ENCODE measurements at places on chromosomes 3 and 15.

GRCh38 chr3:13528217-13528867, 20.6 kb upstream of the FBLN2 start:
- DNase-seq: no peak

- DNase-seq: no peak
Measured at GRCh38 chr15:59562448-59563186, 49.0 kb upstream of the GCNT3 start.

- DNase-seq: peak; percentile 47
Measured at GRCh38 chr3:71087143-71088018, 496.1 kb downstream of the FOXP1 start.

- DNase-seq: no peak
Measured at GRCh38 chr3:140384876-140385275, 293.0 kb upstream of the TRIM42 start.

- no peak for DNase-seq
Measured at GRCh38 chr3:72678380-72678779, 169.9 kb downstream of the SHQ1 start.

DNA sequence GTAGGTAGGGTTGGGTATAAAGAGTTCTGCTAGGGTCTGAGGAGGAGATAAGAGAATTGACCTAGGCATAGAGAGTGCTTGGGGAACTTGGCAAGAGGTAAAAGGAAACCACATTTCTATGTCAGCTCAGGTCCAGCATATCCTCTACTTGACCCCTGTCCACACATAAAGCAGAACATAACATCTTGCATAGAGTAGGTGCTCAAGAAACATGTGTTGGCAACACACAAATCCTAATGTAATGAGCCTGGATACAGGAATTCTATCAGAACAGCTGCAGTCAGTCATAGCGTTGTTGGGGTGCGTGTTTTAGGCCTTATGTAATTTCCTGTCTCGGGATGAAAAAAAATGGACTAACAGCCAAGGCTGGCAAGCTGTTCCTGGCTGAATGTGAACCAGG, 35.0 kb upstream of the PLCL2 start:
- no peak for DNase-seq

DNA sequence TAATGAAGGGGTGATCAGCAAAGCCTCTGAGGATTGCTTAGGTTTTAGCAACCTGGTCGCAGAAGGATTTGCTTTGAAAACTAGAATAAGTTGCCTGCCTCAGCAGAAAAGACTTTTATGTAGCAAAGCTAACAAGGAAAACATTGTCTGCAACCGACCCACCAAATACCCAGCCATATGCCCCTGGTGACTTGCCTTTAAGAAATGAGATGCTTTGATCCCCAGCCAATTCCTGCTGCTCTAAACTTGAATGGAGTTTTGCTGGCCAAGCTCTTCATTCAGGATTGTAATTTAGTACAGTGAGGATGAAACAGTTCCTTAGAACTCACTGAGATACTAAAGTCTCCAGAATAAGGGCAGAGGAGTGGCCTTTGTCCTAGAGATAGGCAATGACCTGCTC, 139.8 kb upstream of the PROK2 start:
- no peak for DNase-seq

DNA sequence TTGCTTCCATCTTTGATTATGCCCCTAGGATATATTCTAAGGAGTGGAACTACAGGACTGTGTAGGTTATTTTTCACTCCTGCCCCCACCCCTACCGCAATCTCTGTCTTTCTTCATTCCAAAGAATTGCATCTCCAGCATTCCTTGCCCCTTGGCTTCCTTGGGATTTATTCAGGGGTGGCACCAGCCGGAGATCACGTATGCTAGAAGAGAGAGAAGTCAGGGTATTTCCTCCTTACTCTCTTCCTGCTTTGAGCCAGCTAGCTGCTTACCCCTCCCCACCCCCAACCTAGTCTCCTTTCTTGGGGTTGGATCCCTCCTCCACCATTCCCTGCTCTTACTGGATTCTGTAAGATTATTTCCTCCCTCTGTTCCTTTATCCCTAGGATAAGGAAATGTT, 35.0 kb upstream of the DENND4A start:
- peak; percentile 39 for DNase-seq

DNA sequence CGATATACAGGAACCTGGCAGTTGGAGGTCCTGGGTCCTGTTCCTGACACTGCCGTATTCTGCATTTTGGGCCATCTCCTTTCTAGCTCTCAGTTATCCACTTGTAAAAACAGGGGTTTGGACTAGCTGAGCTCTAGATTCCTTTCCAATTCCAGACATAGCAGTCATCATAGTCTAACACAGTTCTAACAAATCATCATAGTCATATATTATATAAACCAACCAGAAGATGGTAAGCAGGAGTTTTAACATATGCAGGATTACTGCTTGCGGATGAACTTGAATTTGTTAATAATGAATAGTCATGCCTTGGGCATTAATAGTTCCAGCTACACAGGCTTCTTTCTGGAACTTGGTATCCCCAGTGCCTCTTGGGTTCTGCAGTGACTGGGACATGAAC, 26.6 kb downstream of the MASP1 start:
- DNase-seq: no peak

DNA sequence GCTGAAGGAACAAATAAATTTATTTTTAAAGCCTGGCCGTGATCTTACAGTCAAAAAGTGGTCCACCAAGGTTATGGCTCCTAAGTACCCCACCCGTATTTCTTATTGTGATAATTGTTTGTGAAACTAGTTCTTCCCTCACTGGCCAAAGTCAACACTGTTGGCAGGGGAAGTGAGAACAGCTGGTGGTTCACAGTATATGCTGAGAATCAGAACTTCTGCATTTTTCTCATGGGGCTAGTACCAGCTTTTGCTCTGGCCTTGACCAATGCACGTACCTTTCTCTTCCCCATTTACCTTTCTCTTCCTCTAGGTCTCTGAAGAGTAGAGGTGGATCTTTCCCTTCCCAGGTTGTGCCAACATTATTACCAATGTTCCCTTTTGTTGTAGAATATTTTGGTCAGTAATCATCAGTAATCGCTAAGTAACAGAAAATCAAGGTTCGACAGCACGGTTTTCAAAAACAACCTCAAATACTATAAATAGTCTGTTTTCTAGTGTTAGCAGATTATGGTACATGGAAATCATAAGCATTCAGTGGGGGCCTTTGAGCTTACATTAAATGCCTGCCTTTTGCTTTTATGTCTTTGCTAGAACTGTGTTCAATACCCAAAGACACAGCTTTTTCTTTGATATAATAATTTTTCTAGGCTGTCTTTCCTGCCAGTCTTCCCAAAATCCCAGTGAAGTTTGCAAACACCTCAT, 268.0 kb downstream of the LPP start:
- DNase-seq: no peak

DNA sequence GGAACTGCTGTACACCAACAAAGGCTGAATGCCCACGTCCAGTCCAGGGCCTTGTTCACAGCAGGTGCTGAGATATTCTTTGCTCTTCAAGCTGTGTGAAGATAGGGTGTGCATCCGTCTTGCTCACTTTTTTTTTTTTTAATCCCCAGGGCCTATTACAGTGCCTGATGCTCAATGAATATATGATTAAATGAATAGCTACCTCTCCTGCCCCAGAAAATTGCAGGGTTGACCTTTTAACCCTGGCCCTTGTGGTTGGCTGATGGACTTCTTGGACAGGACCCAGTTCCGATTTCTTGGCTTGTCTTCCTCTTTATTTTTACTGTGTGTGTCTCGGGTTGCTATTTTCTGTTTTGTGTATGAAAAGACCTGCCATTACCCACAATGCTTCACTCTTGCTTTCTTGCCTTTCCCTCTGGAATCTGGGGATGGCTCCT, 2.9 kb upstream of the FYTTD1 start:
- DNase-seq: no peak

- no peak for DNase-seq
Measured at GRCh38 chr15:42046597-42046996, 25.8 kb upstream of the PLA2G4E start.

GRCh38 chr3:123809597-123809996, 74.5 kb downstream of the MYLK start:
- DNase-seq: no peak

DNA sequence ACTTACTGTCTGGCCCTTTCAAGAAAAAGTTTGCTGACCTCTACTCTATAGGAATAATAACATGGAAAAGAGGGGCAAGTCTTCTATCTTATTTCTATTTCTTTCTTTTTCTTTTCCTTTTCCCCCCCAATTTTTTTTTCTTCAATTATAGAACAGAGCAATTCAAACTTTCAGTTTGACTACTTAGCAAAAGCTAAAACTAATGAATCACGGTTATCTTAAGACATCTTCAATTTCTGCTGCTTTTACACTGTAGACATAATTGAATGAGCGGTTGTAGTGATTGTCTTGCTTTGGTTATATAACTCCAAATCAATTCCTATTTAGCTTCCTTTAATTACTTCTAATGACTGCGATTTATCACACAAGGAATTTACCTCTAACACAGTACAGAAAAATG, 74.3 kb upstream of the P2RY1 start:
- DNase-seq: no peak

- peak; percentile 39 for DNase-seq
Measured at GRCh38 chr3:9168241-9168741, 81.2 kb downstream of the SRGAP3 start.

GRCh38 chr3:59791774-59792308, 742.0 kb upstream of the CFAP20DC start:
- DNase-seq: no peak

- no peak for DNase-seq
Measured at GRCh38 chr15:96312641-96313335, 17.7 kb upstream of the NR2F2 start.

DNA sequence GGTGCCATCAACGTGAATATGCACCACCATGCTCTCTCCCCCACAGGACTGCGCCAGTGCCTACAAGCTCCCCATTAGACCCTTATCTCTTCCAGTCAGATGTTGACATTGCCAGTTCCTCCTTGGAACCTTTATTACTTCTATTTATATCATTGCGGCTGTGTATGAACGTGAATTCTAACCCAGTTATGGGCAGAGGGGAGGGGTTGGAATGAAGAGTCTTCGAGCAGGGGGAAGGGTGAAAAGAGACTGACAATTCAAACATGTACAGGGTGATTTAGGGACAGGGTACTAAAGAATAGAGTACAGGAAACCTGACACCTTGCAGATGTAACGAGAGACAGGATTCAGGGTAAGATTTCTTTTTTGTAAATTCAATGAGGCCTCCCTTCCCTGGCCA, 41.8 kb upstream of the ST6GAL1 start:
- no peak for DNase-seq

GRCh38 chr15:56806148-56806536, 72.8 kb upstream of the ZNF280D start:
- no peak for DNase-seq

DNA sequence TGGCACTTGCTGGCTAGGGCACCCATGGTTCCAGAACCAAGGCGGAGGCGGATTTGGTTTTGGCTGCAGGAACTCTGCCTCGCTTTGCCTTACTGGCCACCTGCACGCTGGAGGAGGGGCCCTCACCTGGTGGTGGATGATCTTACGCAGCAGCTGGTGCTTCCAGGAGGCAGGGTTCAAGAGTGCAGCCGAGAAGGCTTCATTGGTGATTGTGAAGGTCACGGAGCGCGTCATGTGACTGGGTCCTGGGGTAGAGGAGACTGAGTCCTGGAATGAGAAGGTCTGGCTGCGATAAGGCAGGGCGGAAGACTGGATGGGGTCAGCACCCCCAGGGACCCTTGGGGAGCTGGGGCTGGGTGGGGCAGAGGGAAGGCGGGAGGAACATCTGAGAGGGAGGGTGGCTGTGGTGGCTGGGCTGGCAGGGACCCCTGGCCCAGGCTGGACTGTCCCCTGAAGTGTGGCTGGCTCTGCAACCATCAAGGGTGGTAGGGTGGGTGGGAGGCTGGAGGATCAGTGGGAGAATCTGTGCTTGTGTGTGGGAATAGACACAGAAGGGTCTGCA, 25.8 kb upstream of the GOLGA6C start:
- DNase-seq: no peak

DNA sequence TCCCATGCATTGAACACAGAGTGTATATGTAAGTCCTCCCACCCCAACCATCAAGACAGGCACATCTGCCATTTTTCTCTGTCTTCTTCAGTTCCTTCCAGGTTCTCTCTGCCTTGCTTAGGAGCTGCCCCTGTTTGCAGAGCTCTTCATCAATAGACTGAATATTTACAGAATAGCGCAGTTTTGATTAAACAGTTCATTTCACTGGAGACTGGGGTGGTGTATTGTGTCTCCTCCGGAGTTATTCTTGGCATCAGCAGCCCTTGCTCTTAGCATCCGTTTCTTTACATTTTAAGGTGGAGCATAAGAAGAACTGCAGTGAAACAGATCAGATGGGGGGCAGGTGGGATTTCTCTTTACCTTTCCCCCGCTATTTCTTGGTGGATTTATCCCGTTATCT, 87.7 kb downstream of the LIPC start:
- DNase-seq: no peak

- DNase-seq: no peak
Measured at GRCh38 chr3:73187328-73187727, 125.9 kb downstream of the EBLN2 start.

DNA sequence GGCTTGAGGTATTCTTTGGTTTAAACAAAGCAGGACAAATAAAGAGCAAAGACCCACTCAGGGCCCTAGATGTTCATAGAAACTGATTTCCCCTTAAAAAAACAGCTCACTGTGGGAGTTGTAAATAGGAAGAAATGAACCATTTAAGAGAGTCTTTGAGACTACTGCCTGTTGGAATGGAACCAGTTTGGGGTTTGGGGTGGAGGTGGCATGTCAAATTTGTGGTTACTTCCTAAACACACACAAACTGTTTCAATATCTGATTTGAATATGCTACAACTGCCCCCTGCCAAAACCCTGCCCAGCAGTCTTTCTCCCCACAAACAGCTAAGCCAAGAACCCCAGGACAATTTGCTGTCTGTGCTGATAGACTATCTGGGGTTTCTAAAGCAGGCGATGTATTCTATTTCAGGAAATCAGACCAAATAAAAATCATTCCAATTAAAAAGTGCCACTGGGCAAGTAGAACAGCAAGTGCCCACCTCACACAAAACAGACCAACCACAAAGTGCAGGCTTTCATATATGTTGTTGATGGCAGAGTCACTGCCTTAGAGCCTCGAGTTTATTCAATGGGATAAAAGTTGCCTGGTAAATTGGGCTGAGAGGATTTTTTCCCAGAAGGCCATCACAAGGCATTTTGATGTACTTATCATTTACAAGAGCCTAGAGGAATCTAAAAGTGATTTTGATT, 293.9 kb upstream of the PROK2 start:
- no peak for DNase-seq
